ENCODE measurements at places on chromosomes 11 and 22.

GRCh38 chr22:17201285-17201945 lies 17.8 kb downstream of the ADA2 start:
- no peak for DNase-seq

- no peak for DNase-seq
Measured at GRCh38 chr11:107123022-107123421, 104.7 kb upstream of the GUCY1A2 start.

GRCh38 chr11:14503023-14503422 lies 3.4 kb upstream of the COPB1 start:
- no peak for DNase-seq

DNA sequence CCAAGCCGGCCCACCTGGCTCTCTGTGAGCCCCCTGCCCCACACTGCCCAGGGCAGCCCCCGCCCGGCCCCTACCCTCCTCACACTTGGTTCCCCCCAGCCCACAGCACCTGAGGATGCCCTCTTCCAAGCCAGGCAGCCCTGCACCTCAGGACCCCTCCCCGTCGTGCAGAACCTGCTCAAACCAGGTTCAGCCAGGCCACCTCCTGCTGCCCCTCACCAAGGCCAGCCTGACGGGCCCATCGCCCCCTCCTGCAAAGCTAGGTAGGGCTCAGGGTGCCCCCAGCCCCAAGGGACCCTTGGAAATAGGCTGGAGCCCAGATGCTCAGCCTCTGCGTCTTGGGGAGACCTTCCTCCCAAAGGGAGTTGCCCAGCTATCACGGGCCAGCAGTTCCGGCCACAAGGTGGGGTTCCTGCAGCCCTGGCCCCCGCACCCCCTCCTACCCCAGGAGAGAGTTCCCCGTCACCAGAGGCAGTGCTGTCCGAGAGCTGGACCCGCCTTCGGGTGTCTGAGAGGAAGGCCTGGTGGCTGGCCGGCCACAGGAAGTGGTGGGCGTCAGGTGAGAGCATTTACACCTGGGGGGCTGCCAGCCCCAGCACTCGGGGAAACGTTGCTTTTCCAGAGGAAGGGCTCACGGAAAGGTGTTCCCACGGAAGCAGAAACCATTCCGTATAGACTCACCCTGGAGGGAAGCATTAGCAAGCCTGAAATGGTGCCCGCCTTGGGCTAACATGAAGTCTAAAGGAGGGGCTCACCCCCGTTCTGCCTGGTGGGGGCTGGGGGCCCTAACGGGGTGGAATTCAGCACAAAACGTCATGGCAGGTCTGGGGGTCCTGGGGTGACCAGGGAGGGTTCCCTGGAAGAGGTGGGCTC lies 3.2 kb upstream of the SYT8 start:
- no peak for DNase-seq

DNA sequence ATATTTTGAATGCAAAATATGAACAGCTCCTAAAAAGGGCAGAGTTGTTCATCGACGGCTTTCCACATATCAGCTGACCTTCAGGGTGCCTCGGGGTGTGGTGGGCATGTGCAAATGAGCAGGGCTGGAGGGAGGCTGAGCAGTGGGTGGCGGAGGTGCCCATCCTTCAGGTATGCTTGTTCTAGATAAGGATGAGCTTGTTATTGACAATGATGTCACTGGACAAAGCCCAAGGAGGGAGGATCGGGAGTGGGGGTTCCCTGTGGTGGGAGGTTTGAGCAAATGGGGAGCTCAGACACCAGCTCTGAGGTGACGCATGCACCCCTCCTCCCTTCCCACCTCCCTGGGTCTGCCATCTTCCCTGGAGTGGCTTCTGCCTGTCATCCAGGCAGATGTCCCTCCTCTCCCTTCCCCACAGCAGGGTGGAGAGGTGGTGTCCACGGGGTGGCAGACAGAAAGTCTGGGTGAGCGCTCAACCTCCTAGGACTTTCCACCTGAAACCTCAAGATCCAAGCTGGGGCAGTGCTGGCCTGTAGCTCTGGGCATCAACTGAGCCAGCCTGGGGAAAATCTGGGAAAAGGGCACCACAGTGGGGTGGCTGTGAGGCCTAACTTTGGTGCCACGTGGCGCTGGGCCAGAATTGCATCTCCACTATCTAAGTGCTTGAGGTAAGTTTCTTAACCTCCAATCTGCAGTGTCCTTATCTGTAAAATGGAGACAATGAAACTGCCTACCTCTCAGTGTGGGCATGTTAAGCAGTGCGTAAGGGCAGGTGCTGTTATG lies 106.3 kb upstream of the THY1 start:
- no peak for DNase-seq

GRCh38 chr11:94961255-94961654 lies 12.1 kb downstream of the CWC15 start:
- no peak for DNase-seq

DNA sequence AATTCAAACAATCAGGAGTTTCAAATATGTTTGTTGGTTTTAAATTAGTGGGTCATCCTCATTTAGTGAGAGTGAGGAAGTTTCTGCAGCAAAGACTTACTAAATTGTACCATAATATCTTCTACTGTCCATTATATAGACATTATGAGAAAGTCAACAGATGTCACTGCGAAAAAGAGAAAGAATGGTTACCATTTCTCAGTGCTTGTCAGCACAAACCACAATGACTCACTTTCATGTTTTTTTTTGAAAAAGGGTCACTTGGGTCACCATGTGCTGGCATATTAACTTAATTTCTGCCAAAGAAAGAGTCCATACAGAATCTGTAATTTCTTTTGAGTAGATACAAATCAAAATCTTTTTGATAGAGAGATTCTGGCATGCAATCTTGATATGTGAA lies 924.6 kb upstream of the FAT3 start:
- peak; percentile 48 for DNase-seq

- DNase-seq: peak; percentile 55
Measured at GRCh38 chr22:39278040-39278439, 33.3 kb upstream of the PDGFB start.

DNA sequence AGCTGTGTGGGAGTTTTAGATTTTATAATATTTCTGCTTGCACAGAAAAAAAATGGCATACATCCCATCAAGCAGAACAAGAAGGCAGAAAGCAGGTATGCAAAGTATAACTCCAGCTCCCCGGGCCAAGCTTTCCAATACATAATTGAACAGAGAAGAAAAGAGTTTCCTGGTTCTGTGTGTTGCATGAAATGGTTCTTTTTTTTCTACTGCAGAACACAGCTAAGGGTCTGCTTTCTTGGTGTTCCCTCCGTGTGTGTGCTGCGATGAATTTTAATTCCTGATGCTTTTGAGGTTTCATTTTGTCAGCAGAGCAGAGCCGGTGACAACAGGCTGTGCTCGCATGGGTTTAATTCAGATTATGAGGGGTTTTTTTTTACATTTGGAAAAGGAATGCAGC lies 70.7 kb upstream of the TTC12 start:
- DNase-seq: no peak

DNA sequence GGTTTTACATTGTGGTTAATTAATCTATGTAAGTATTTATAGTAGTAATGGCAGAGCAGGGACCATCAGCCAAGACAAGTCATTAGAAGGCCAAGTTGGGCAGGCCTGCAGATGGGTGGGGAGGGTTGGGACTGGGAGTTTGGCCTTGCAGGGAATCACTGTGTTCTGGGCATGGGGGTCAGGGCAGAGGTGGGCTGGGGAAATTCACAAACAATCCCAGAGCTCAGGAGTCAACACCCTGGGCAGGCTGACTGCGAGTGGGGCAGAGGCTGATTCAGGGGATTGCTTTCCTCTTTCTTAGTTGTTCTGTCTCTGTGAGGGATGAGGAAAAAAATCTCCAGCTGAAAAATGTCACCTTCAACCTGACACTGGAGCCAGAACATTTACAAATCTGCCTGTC lies 322.5 kb downstream of the NTM start:
- no peak for DNase-seq

- no peak for DNase-seq
Measured at GRCh38 chr22:26169315-26170111, at the start of gene SEZ6L. SEZ6L (plus strand) TSS chr22:26169462; CDS start chr22:26169670, 208 bp downstream.

GRCh38 chr22:43431808-43432554 lies 20.2 kb downstream of the MPPED1 start:
- no peak for DNase-seq

GRCh38 chr22:44586999-44587736 lies 89.1 kb upstream of the RTL6 start:
- DNase-seq: no peak

- DNase-seq: no peak
Measured at GRCh38 chr22:21790359-21790758, 54.8 kb upstream of the YPEL1 start.

- DNase-seq: peak; percentile 26
Measured at GRCh38 chr11:7677796-7678201, 4.5 kb upstream of the CYB5R2 start.

DNA sequence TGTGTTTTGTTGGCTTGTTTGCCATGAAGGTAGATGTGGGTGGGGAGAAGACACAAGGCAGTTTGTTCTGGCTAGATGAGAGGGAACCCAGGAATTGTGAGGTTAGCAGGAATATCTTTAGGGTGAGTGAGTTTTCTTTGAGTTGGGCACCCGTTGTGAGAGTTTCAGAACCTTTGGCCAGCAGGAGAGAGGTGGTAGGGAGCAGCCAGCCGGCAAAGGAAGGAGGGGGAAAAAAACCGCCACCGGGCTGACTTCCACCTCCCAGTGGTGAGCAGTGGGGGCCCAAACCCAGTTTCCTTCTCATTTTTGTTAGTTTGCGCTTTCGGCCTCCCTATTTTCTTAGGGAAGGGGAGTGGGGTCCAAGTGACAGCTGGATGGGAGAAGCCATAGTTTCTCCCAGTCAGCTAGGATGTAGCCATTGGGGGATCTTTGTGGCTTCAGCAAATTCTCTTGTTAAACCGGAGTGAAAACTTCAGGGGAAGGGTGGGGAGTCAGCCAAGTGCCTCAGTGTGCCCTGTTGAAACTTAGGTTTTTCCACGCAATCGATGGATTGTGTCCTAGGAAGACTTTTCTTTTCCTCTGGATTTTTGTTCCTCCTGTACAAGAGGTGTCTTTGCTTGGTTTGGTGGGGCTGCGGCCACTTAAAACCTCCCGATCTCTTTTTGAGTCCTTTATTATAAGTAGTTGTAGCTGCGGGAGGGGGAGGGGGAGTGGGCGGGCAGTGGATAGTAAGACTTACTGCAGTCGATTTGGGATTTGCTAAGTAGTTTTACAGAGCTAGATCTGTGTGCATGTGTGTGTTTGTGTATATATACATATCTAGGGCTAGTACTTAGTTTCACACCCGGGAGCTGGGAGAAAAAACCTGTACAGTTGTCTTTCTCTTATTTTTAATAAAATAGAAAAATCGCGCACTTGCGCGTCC lies 1.1 kb upstream of the GCAT start:
- DNase-seq: no peak

- no peak for DNase-seq
Measured at GRCh38 chr11:61910187-61911127, 6.9 kb downstream of the RAB3IL1 start.

DNA sequence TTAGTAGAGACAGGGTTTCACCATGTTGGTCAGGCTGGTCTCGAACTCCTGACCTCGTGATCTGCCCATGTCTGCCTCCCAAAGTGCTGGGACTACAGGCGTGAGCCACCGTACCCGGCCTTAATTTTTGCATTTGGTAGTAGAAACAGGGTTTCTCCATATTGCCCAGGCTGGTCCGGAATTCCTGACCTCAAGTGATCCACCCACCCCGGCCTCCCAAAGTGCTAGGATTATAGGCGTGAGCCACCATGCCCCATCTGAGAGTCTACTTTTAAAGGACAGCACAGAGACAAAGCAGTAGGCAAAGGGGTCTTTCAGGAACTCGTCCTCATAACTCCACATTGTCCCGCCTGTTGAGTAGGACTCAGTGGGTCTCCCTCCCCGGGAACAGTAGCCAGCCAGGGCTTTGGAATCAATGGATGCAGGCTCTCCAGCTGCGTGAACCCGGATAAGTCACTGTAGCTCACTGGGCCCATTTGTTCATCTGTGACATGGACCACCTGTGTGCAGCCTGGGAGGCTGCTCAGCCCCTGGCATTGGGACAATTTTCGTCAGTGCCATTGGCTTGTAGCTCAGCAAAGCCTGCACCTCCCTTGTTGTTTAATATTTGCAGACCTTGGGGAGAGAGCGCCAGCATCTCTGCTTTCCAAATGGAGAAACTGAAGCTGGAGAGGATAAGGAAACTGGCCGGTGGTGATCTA lies 86.1 kb downstream of the ARHGAP8 start:
- DNase-seq: no peak

DNA sequence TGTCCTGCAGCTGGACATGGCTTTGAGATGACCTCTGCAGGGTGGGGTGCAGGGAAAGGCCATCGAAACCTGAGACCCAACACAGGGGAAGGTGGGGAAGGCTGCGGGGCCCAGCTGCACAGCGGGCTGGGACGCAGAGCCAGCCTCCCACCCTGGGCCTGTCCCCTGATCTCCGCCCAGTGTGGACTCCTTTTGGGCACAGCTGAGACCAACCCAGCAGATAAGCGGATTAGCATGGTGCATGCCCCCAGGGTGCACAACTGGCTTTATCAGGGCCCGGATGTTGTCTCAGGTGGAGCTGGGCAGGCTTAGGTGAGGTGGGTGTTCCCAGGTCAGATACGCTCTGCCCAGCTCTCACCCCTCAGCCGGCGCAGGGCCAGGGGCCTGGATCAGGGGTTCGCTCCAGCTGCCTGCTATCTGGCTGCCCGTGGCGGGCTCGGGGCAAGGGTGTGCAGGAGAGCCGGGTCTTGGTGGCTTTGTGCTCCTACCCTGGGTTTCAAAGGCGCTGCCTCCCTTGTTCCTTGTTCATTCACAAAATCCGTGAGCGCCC lies 28.1 kb upstream of the MUC5AC start:
- no peak for DNase-seq
